IMR-90 (cell line): ENCODE measurements at places on chromosomes 3 and 15. TPM values are rescaled to one million over a fixed set of nuclear protein-coding genes. Genes with fewer than 3 reads are reported as not detected.

CBLB gene
- 20.1 and 28.6 TPM in 2 replicates for total RNA-seq

NR2E3 gene
- total RNA-seq: under 0.01 and 0.56 TPM in 2 replicates

SERPINI1 gene
- 0.36 and 1.1 TPM in 2 replicates for total RNA-seq

SH2D7 gene
- total RNA-seq: not detected in 2 replicates

GRCh38 chr3:153069598-153070510 lies 92.2 kb upstream of the RAP2B start:
- peak; percentile 78 for DNase-seq

DNA sequence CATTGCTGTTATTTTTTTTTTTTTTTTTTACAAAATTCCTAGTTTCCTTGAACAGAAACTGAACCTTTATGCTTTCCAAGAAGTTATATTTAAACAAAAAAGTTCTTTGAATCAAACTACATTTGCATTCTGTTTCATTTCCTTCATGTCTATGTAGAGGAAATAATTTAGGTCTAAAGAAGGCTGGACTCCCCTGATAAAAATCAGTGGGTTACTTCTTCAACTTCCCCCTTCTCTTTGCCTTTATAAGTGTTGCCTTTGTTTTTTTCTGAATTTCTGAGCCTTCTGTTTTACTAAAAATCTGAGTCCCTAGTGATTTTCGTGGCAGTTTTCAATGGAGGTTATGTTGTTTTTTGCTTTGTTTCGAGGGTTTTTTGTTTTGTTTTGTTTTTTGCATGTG lies 152.8 kb downstream of the CHDH start:
- no peak for DNase-seq

DNA sequence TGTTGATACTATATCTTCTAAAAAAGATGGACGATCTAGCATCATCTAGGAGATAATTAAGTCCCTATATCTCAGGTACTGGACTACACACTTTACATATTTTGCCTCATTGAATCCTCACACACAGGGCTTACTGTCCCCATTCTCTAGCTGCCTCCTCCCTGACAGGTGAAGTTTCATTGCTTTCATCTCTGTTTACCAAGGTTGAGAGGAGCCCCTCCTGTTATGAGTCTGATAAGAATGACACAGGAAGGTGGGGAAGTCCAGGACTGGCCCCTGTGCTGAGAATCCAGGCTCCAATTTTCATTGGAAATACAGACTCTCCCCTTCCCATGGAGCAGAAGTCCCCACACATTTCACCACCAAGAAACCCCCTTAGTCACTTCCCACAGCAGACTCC lies 105.2 kb downstream of the XXYLT1 start:
- DNase-seq: no peak

DNA sequence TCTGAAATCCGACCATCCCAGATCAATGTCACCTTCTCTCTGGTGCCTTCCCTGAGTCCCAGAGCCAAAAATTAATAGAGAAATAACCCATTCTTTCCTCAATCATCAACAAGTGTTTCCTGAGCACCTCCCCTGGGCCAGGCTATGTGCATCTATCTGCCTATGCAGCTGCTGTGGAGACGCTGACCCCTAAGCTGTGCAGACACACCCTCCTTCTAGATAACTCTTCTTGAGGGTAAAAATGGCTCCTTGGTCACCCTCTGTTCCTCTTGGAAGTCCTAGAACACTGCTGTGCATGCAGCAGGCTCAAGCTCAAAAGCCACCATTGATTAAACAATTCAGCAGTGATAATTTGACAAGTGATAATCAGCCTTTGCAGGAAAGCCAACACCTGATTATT lies 18.4 kb downstream of the CA12 start:
- no peak for DNase-seq

DNA sequence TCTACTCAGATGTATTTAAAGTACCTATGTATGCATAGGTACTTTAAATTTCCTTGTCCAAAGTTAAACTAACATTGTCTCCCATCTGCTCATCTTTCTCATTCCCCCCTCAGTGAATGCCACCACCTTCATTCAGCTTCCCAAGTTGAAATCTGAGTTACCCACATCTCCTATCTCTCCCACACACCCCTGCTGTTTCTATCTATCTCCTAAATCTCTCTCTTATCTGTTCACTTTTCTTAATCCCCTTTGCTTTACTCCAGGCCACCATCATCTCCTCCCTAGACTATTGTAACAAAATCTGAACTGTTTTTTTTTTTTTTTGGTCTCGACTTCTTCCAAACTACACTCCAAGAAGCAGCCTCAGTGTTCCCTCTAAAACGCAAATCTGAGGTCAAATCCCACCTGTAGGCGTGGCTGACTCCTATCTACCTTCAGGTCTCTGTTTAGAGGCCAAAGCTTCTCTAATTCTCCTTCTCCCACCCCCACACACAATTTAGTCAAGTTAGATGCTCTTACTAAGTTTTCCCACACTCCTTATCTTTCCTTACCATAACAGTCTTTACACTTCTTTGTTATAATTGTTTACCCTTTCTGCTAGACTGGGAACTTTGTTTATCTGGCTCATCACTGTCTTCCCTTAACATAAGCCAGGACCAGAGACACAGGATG lies 3.5 kb upstream of the NEO1 start:
- no peak for DNase-seq

DNA sequence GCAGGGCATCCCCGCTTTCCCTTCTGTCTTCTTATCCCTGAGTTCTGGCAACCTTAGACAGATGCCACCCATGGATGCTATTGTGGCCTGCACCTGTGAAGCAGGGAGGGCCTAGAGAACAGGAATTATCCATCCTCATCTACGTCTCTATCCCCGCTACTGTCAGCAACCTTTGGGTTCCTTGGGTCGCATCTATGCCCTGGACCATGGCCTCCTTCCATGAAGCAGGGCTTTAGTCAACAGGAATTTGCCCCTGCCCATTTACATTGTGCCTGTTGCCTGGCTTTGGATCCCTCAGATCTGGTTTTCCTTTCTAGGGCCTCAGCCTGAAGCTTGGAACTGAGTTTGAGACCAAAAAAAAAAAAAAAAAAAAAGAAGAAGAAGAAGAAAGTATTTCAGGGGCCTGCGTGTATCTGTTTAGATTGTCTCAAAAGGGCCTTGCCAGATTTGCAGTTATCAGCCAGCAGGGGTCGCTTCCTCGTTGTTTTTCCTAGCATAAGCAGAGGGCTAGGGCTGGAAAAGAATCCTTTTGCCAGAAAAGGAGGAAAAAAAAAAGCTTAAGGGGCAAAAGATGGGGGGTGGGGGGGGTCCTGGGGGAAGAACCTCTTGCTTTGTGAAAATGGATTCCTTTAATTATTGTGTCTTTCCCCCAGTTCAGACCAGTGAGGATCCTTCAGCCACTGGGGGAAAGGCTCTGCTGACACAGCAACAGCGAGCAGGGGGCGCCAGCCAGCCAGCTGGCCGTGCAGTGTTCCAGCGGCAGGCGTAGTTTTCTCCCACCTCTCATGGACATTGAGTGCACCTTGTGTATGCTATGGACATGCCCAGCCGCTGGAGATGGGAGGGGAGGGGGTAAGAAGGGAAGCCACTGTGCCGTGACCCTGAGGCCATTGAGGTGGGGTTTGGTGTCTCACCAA lies 65.7 kb upstream of the ALDH1L1 start:
- peak; percentile 65 for DNase-seq

DNA sequence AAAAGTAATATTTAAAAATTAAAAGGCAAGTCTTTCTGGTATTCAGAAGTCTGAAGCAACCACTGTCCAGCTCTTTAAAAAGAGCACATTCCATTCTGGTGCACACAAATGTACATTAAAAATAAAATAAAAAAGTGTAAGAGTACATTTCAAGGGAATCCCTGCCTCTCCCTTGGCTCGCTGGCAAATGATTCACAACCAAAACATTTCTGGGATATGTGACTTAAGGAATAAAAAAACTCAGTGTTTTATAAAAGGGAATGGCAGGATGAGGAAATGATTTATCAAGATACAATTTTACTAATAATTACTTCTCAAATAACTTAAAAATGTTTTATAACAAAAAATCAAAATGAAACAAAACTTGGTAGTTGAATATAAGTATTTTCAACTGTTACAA lies 23.8 kb upstream of the ANXA2 start:
- peak; percentile 89 for DNase-seq

GRCh38 chr15:99507504-99508310 lies 58.1 kb upstream of the MEF2A start:
- peak; percentile 88 for DNase-seq

DNA sequence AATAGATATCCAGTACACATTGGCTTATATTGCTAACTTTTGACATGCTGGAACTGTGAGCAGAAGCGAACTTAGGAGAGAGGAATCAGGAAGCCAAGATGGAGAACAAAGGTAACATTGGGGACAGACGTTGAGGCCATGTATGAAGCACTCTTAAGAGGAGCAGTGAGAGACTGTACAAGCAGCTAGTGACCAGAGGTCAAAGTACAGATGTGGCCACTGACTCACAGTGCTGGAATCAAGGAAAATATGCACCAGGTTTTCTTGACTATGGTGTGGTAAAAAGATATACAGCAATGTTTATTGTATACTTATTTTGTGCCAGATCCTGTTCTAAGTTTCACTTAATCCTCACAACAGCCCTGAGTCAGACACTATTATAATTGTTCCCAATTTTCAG lies 2.0 kb upstream of the IL20RB start:
- peak; percentile 96 for DNase-seq

DNA sequence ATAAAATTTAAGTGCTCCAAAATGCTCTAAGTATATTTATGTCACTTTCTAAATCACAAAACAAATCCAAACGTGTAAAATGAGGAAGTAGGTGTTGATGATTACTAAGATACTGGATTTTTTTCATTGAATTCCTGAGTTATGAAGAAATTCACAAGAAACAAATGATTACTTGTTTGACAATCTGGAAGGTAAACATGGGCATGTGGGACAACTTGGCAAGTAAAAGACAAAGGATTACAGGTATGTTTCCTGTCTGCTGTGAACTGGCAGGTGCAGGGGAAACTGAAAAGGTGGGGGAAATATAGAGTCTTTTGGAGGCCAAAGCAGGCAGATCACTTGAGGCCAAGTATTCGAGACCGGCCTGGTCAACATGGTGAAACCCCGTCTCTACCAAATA lies 252.7 kb upstream of the AZI2 start:
- DNase-seq: no peak

DNA sequence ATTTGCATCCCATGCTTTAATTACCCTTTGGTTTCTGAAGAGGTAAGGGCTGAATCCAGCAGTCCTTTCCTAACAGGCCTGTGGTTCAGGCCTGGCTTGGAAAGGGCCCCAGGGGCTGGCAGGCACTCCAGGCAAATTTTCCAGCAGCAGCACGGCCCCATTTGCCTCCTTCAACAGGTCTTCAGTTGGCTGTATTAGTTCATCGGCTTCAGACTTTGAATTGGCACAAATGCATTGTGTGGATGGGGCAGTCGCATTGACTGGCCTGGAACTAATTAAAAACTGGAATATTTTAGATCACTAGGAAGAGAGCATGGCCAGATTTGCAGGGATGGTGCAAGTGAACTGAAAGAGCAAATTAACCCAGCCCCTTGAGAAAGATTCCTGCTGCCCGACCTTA lies 207.8 kb upstream of the MCTP2 start:
- DNase-seq: no peak

- DNase-seq: peak; percentile 36
Observed at GRCh38 chr3:87503900-87504498, 227.6 kb upstream of the POU1F1 start.

- DNase-seq: no peak
Observed at GRCh38 chr15:70222606-70223005, 124.9 kb upstream of the TLE3 start.

DNA sequence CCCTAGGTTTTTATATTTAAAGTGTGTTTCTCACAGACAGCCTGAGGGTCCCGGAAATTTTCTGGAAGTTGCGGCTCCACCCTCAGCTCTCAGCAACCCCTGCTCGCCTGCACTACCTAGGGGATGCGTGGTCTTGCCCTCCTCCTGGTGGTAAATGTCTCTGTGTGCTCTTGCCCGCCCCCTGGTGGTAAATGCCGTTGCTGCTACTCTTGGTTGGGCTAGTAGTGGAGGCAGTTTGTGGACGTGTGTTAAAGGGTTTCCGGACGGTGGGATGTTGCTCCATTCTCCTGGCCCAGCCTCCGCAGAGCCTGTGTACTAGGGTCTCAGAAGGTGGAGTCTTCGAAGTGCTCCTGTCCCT lies 27.4 kb downstream of the STOML1 start:
- DNase-seq: peak; percentile 72

- no peak for DNase-seq
Observed at GRCh38 chr3:164479406-164479805, 598.9 kb downstream of the SI start.

DNA sequence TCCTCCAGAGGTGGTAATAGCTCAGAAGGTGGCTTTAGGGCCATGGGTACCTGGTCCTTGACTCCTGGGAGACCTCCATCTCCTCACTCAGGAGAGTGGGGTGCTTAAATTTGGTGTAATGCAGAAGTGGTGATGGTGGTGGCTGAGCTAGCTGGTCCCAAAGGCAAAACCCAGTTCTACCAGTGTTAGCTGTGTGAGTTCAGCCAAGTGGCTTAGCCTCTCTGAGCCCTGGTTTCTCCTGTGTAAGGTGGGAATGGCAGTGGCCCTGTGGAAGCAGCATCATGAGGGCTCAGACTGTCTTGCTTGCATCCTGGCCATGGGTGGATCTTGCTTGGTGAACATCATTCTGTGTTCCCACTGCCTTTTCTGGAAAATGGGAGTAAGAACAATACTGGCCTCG lies 9.4 kb downstream of the SEMA3F start:
- DNase-seq: no peak

GRCh38 chr3:2023959-2024358 lies 74.7 kb upstream of the CNTN4 start:
- DNase-seq: no peak

DNA sequence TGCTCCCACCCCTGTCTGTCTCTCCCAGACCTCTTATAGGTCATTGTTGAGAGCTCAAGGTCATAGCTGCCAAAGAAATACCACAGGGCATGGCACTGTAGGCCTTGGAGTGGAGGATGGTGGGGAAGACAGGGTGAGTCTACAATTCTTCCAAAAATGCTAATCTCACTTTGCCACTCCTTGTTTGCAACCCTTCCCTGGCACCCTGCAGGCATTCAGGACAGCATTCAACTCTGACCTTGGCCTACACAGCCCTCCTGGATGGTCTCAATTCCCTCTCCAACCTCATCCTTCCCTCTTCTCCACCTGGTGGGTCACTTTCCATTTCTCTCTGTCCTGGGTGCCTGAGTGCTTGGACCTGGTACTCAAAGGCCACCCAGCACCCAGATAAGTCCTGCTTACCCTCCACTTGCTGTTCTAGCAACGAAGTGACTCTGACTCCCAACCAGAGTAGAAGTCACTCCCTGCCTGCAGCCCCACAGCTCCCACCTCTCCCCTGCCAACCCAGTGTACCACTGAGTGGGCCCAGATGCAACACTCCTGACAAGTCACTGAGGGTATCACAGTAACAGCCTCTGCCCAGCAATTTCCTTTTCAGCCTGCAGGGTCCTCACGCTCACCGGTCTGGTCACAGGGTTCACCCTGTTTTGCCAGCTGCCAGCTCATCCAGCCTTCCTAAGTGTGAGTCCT lies 36.6 kb downstream of the AMOTL2 start:
- DNase-seq: no peak

DNA sequence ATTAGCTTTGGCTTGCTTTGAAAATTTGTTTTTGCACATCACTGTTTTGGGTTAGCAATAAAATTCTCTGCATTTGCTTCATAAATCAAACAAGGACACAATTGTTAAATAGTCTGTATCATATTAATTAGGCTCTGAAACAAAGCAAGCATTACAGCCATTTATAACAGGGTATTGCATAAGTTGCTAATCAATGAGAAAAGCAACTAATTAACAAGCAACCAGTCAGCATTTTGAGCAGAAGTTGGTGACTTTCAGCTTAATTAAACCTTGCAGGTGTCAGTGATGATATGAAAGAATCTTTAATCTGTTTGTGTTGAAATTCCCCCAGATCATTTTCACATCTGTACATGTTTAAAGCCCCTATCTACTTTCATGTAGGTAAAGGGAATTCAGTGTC lies 495.1 kb downstream of the IL5RA start:
- DNase-seq: no peak
